SHP77 treated with DMSO at 0.1 percent for 48 hours (cell line): ENCODE measurements at places on chromosomes 2 and 18.

DNA sequence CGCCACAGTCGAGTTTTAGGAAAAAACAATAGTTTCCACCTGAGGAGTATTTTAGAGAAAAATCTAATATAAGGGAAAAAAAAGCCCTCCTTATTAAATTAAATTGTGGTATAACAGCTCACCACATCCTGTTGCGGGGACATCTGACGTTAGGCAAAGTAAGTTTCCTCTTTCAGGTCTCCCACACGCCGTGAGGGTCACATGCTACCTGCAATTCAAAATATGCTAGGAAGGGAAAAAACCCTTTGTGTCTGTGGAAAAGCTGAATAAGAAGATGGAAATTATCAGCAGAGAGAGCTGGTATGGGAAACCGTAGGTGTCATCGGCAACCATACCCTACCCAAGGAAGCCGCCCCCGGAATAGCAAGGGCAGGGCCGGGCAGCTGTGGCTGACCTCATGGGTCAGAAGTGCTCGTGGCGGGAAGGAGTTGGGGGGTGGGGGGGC is 128.0 kb downstream of the NFATC1 start:
- no peak for DNase-seq

DNA sequence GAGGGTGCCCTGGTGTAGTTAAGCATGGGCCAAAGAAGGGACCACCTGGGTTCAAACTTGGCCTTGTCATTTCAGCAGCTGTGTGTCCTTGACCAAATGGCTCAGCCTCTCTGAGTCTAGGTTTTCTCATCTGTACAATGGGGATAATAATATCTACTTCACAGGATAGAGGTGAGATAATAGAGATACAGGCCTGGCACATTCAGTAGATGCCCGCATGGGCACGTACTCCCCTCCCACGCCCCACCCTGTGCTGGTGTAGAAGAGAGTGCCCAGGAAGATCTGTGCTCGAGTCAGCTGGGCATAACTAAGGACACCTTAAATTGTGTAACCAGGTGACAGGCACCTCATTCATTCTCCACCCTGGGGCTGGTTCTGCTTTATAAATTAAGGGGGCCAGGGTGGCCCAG is 8.4 kb upstream of the TMEM185B start:
- DNase-seq: no peak

DNA sequence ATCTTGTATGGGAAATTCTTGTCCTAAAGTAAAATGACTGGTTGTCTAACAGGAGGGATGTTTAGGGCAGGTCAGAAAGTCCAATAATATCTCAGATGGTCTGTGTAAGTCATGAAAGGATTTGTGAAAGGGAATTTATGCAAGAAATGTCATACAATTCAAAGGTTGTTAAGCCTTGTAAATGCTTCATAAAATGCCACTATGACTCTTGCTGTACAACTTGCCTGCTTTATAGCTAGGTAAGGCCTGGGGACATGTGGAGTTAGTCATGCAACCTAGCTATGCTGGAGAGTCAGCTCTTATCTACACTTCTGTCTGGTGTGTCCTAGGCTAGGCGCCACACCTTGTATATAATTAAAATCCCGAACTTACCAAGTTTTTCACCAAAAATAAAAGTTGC is 36.9 kb upstream of the VWA3B start:
- DNase-seq: no peak

- no peak for DNase-seq
Measured at GRCh38 chr2:220279840-220280239, 652.4 kb downstream of the SLC4A3 start.

DNA sequence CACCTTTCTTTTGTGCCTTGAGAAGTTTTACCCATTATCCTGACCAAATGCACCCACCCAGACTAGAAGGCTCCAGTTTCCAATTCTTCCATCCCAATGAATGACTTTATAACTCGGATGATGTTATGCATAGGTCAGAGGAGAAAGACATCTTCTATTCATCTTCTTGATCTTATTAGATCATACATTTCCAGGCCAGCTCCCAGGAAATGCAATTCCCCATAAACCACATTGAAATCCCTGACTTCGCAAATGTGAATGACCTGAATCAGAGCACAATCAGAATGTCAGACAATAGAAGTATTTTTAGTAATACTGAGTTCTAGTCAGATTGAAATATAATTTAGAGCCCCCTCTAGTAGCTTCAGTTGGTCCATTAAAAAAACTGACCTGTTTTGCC is 62.9 kb downstream of the NYAP2 start:
- DNase-seq: no peak

DNA sequence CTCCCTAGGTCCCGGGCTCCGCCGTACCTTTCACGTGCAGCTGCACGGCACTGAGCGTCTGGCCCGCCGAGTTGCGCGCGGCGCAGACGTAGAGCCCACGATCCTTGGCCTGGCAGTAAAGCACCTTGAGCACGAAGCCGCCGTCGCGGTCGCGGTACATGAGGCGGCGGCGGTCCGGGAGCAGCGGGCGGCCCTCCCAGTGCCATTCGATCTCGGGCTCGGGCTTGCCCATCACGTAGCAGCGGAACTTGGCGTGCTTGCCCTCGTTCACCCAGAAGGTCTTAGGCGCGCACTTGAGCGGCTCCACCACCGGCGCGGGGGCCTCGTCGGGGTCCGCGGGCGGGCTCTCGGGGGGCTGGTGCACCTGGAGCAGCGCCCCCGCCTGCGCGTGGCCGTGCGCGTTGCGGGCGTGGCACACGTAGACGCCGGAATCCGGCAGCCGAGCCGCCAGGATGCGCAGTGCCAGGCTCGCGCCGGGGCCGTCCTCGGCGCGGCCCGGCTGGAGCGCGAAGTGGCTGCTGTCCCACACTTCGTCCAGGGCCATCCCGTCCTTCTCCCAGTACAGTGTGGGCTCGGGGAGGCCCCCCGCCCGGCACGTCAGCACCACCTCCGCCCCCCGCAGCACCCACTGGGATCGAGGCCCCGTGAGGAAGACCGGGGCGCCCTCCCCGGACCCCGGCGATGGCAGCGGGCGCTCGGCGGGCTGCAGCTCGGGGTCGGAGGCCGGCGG is 980 bp downstream of the OBSL1 start:
- no peak for DNase-seq
